Activated naive CD8-positive, alpha-beta T cell treated with anti-CD3 and anti-CD28 coated beads for 36 hours (primary cell): ENCODE measurements at places on chromosomes 5 and 9. TPM values are rescaled to one million over a fixed set of nuclear protein-coding genes. Genes with fewer than 3 reads are reported as not detected.

DNA sequence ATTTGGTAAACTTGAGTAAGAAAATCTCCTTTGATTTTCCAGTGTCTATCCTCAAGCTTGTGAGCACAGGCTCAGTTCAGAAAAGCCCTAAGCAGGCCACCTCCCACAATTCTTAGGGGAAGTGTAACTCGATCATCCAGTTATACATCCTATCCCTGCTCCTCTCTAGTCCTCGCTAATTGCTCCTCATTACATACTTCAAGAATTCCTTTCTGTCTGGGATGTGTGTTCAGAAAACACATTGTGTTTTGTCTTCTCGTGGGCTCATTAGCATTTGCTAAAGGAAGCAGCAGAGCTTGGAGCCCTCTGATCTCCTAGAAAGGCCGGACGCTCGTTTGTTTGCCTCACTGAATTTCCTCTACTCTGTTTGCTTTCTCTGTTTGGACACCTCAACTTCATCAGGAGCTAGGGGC lies 268.2 kb upstream of the RFX3 start:
- no peak for DNase-seq

- DNase-seq: no peak
These were observed 238.1 kb downstream of the FBXL7 start for GRCh38 chr5:15737871-15738664.

- DNase-seq: no peak
These were observed 78.3 kb upstream of the ORM1 start for GRCh38 chr9:114244570-114244969.

GRCh38 chr5:69167493-69167855 lies 524 bp downstream of the CCNB1 start:
- DNase-seq: no peak

- DNase-seq: no peak
These were observed 89.3 kb downstream of the COL5A1 start for GRCh38 chr9:134730761-134731496.

The C5orf34 gene
- 10.1 TPM for total RNA-seq

The GLRA1 gene
- not detected for total RNA-seq

The CEL gene
- total RNA-seq: 2.3 TPM

The RMI1 gene
- total RNA-seq: 33.4 TPM
